LHCN-M2 (cell line): ENCODE measurements at places on chromosomes 2 and 18.
A peak's percentile ranks its signal among the peaks of the same experiment; 100 is the strongest.

- no peak for DNase-seq
These were observed 53.7 kb upstream of the APCDD1 start for GRCh38 chr18:10400534-10401307.

GRCh38 chr2:109385506-109385905 lies 228.3 kb downstream of the SEPTIN10 start:
- DNase-seq = no peak

- DNase-seq = no peak
These were observed 383.2 kb downstream of the SOCS6 start for GRCh38 chr18:70671889-70672565.

DNA sequence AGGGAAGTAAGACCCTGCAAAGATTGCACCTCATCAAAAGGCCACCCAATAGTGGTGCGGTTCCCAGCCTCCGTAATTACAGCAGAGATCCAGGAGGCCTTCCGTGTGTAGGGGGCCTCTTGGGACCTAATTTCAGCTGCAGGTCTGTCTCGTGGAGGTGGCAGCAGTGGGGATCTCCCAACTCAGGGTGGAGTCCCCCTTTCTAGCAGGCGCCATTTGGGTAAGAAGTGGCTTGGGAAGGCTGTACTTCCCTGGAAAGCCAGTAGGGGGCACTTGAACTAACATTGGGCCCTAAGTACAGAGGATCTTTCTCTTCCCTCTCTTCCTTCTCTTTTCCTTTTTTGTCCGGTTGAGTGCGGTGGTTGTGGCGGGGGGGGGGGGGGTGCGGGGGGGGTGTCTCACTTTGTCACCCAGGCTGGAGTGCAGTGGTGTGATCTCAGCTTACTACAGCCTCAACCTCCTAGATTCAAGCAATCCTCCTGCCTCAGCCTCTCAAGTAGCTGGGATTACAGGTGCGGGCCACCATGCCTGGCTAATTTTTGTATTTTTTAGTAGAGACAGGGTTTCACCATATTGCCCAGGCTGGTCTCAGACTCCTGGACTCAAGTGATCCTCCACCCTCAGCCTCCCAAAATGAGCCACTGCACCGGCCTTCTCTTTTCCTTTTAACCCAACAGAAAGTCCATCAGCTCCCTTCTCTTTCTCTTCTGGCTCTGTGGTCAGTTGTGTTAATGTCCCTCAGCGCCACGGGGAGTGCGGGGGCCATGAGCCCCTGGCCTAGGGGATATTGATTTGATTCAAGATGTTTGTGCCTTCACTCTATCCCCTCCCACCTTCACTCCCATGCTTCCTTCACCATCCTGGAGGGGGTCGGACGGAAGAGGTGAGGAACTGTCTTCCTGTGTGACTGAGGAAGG lies 32.0 kb downstream of the CENPO start:
- no peak for DNase-seq

- DNase-seq = no peak
These were observed 4.3 kb downstream of the GAD1 start for GRCh38 chr2:170820757-170821530.

DNA sequence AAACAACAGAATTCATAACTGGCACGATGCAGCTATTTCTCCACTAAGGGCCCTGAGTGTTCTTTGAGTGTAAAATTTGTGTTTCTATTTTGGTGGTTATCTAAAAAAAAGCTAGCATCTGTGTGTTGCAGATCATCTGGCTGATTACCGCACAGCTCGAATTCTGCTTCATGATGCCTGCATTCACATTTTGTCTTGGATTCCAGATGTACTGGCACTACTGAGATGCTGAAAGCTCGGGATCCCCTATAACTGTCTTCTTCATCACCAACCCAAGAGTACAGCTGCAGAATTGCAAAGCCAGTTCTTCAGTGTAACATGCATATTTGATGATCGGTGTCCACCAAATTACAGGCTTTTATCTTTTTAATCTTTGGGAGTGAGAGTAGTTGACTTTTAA lies 51.6 kb upstream of the ZNF532 start:
- no peak for DNase-seq

DNA sequence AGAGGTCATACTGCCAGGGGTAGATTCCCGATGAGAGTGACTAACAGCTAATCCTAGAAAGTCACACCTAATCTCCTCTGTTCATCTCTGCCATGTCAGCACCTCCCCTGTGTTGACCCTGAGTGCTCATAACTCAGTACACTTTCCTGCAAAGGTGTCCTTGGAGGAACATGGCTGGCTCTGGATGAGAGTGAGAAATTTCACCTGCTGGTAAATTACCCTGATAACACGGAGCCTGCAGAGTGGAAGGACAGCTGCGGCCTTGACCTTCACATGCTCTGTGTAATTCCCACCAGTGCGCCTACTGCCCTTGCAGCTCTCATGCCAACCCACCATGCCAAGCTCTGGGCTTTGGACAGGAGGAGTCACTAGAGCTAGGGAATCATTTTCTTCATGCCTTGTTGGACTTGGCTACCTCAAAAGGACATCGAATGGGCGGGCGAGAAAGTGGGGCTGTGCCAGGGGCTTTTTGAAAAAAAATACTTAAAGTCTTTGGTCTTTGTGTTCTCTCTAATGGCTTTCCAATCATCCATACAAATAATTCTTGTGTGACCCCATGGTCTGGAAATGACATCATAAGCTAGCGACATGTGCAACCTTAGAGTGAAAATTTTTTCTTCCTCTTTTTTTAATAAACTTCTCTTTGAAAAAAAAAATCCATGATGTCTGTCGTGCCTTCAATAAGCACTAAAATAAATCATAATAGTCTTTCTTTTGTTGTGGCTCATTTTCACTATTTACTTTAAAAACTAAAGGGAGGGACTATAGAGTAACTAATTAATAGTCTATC lies 319.9 kb downstream of the MYCN start:
- no peak for DNase-seq

- DNase-seq = no peak
These were observed 374.9 kb upstream of the VWC2L start for GRCh38 chr2:214035921-214036320.

- DNase-seq = no peak
These were observed 92.2 kb downstream of the ALPK2 start for GRCh38 chr18:58536534-58537271.

GRCh38 chr2:29233428-29233827 lies 118.2 kb downstream of the CLIP4 start:
- no peak for DNase-seq

DNA sequence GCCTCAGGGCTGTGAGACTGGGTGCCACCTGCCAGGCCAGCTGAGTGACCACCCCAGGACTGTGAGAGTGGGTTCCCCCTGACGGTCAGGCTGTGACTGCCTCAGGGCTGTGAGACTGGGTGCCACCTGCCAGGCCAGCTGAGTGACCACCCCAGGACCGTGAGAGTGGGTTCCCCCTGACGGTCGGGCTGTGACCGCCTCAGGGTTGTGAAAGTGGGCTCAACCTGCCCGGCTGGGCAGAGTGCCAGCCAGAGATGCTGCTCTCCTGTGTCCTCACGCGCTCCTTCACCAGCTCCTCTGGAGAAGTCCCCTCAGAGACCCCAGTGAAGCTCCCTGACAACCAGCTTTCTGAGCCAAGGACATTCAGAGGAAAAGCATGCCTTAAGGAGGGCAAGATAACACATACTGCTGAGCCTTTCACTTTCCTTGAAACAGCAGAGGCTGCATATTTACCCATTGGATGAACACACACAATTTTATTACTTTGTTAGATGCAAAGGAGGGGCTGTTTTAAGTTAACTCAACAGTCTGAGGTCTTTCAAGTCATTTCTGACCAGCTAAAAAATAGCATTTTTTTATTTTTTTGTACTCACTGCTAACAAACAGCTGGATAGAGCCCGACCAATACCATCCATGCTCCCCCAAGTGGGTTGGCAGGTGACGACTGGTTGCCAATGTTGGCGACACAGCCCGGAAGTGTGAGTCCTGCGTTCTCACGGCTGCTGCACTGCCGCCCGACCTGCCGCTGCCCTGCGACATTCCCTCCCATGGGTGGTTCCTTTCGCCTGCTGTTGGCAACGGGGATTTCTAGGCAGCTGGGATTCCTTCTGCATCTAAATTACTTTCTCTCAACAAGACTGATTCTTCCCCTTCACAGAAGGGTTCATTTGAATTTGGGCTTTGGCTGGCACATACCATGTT lies 70.7 kb downstream of the NDUFA10 start:
- DNase-seq = no peak

DNA sequence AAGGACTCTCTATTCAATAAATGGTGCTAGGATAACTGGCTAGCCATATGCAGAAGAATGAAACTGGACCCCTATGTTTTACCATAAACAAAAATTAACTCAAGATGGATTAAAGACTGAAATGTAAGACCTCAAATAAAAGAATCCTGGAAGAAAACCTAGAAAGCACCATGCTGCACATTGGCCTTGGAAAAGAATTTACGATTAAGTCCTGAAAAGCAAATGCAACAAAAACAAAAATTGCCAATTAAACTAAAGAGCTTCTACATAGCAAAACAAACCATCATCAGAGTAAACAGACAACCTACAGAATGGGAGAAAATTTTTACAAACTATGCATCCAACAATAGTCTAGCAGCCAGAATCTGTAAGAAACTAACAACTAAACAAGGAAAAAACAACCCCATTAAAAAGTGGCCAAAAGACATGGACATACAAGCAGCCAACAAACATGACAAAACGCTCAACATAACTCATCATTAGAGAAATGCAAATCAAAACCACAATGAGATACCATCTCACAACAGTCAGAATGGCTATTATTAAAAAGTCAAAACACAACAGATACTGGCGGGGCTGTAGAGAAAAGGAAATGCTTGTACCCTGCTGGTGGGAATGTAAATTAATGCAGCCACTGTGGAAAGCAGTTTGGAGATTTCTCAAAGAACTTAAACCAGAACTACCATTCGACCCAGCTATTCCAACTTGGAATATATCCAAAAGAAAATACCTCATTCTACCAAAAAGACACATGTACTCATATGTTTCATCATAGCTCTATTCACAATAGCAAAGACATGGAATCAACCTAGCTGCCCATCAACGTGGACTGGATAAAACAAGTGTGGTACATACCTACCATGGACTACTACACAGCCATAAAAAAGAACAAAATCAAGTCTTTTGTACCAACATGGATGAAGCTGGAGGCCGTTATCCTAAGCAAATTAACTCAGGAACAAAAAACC lies 30.6 kb downstream of the SEPTIN10 start:
- DNase-seq = peak; percentile 6

DNA sequence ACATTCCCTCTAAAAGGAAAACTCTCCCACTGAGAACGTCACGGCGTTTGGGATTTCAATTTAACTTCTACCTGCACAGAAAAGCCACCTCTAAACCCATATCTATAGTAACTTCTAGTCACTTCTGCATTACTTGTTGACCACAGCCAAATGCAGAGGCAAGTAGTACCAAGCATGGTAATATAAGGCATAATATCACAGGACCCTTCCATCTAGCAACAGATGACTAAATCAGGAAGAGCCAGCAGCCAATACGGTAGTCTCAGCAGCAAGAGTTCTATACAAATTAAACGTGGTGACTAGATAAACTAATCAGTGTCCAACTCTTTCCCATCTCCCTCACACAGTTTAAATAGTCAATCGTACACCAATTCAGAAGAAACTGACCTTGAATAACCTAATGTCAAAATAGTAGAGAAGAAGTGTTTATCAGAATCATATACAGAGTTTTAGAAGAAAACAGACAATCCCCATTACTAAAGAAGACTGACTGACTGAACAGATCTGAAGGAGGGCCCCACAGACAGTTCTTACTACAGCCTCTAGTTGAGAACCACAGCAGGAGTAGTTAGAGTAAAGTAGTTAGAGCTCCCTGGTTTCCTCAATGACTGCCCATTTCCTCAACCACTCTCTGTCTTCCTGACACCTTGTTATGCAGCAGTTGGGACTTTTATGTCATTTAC lies 30.0 kb downstream of the MEMO1 start:
- DNase-seq = no peak

DNA sequence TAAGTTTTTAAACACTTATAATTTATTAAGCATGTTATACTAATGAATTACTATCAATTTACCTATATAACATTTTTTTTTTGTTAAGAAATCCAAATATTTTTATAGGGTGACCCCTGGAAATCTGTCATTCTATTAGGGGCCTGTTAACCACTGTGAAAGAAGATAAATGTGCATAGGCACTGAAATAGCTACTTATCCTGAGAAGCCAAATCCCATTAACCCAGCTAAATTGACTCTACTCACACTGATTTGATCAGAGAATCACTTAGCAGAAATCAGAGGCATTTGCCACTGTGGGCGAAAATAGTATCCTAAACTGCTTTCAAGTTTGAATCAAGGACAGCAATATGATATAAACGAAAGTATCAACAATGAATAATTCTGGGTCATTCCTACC lies 90.0 kb upstream of the GULP1 start:
- DNase-seq = no peak

GRCh38 chr18:13562494-13563029 lies 163.8 kb downstream of the FAM210A start:
- DNase-seq = no peak

DNA sequence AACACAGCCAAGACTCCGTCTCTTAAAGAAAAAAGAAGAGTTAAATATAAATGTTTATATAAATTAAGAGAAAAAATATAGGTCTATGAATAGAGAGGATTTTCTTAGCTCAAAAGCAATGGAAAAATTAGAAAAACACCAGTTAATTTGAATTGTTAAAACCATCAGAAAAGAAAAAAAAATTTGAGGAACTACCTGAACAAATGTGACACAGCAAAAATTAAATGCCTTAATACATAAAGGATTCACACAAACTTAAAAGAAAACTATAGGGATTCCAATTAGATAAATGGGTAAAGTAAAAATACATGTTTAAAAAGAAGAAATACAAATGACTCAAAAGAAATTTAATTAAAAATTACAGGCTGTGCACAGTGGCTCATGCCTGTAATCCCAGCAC lies 147.9 kb upstream of the DNMT3A start:
- DNase-seq = no peak

DNA sequence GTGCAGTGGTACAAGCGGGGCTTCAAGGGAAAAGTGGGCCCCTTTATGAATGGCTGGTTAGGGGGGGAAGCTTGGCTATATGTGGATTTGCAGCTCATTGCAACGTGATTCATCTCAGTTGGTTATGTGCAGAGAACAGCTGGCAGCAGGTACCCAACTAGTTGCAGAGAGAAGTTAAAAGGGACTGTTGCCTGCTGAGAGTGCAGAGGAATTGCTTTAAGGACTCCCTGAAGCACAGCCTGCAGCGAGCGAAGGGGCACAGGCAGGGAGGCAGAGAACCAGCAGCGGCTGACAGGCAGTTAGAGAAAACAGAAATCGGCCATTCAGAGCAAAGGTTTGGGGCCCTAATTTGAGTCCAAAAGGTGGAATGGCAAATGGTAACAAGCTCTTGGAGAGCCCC lies 278.2 kb upstream of the LYPD1 start:
- no peak for DNase-seq
